Stimulated activated CD4-positive, alpha-beta T cell treated with anti-CD3 and anti-CD28 coated beads, Interleukin-1b, Interleukin-23, amount 100 ng/mL, for 24 hours (primary cell): ENCODE measurements at places on chromosomes 7 and 10.

- DNase-seq, result no peak
Observed at GRCh38 chr10:104333728-104334373, 4.4 kb downstream of the ITPRIP start.

DNA sequence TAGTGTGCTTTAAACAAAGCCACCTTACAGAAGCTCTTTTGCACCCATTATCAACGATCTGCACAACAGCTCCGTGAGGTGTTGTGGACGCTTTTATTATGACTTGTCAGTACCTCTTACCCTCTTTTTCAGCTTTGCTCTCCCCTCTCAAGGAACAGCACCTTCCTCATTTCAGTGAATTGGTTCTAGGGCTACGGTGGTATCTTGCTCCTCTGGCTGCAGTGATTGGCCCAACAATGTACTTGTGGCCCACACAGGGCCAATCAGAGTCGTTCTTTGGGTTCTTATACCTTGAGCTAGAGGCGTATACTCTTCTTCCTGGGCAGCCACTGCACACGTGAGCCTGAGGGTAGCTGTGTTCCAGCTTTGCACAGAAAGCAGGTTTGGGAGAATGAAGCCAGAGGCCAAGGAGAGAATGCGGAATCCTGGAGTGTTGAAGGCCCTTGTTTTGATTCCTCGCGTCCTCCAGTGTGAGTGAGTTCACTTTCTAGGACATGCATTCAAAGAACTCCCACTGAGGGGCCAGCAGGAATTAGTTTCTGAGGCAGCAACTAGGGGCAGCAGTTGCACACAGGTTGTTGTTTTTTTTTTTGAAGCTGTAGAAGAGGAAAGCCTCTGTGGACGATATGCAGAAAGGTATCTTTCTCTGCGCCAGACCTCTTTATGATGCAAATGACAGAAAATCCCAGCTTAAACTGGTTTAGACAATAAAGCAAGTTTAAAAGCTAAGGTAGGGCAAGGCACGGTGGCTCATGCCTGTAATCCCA, 49.8 kb upstream of the PDZD8 start:
- no peak for DNase-seq

GRCh38 chr7:28343462-28343861, 68.9 kb upstream of the CREB5 start:
- DNase-seq, result no peak

DNA sequence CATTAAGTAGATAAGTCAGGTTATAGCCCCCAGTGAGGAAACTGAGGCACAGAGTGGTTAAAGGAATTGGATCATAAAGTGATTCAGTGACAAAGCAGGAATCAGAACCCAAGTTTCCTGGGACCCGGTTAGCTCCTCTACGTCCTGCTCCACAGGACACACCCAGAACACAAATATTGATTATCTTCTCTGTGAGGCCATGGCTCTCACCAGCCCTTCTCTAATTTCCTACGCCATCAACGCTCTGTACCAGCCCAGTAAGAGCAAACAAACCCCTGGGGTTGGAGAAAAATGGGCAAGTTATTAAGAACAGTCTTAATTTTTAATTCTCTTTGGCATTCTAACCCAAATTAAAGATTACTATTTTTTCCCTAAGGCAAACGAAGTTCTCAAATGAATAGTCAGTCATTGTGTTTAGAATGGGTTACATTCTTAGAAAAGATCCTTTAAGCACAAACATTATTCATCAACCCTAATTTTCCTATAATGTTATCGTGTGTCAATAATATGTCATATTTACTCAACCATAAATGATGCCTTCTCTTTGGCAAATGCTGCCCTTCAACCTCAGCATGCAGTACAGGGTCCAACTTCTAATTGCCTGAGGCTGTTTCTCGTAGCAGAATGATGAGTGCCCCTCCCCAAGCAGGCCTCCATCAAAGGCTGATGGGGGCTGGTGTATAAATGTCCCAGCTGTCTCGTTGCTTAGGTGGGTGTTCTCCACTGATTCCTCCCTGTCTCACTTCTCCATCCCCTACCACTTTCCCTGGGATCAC, 25.4 kb upstream of the TM9SF3 start:
- DNase-seq, result no peak

- DNase-seq, result no peak
Observed at GRCh38 chr10:69130251-69130650, 6.3 kb downstream of the VPS26A start.

DNA sequence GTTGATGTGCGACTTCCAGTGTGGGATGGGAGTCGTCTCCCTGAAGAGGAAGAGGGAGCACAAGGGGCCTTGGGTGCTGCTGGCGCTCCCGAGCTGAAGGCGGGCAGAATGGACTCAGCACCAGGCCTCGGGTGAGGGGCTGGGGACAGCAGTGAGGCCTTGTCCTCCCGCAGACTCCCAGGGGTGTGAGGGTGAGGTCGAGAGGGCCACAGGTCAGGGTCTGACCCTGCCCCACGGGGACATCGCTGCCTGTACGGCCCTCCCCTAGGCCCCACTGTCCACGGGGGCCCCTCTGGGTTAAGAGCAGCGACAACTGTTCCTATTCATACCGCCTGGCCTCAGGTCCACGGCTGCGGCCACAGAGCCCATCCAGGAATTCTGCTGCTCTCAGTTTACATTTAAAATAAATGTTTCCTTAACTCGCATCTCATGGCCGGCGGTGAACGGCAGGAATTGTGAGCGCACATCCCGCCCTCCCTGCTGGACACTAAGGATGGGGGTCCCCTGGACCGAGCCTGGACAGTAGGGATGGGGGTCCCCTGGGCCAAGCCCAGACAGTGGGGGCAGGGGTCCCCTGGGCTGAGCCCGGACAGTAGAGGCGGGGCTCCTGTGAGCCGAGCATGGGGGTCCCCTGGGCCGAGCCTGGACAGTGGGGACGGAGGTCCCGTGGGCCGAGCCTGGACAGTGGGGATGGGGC, 61.7 kb downstream of the PDGFA start:
- DNase-seq, result no peak

- DNase-seq, result no peak
Observed at GRCh38 chr10:42776681-42777080, 5.9 kb upstream of the BMS1 start.

DNA sequence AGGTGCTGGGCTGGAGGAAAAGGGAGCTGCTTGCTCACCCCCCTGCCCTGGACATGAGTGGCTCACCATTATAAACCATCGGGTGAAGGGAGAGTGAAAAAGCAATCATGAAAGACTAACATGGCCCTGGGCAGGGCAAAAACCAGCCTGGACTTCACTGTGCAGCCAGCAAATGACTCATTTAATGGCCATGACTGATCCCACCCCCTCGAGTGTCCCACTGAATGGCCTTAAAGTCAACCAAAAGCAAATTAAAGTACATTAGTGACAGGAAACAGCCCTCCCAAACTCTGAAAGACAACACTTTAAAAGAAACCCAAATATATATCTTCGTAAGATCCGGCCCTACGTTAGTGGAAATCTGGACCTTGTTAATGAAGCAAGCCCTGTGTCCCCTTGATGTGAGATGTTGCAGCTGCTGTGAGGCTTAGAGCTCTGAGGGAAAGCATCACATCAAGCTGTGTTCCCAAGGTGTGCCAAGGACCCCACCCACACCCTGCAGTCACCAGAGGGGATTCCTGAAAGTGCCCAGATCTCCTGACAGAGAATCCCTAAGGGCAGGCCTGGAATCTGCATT, 31.2 kb downstream of the ADCYAP1R1 start:
- no peak for DNase-seq

- no peak for DNase-seq
Observed at GRCh38 chr7:157752832-157753291, 416.1 kb downstream of the DNAJB6 start.

DNA sequence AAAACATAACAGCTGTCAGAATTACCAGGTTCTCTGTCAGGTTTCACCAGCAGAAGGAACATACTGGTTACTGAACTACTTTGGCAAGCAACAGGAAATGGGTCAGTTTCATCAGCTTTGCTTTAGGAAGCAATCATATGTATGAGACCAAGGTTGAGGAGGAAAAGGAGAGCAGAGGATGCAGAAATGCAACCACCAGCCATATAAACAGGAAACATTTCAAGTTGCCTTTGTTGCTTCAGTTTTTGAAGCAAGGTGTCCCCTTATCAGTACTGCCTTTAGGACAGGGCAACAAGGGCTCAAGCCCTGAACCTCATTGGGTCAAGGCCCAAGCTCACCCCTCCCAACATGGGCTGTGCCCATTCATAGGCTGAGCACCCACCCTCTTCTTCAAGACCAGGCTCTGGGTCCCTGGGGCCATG, 10.2 kb downstream of the HIPK2 start:
- no peak for DNase-seq

- no peak for DNase-seq
Observed at GRCh38 chr7:16743236-16743635, 10.3 kb upstream of the TSPAN13 start.

GRCh38 chr7:99642027-99642426, 25.3 kb downstream of the ZSCAN25 start:
- DNase-seq, result no peak

- DNase-seq, result no peak
Observed at GRCh38 chr7:155746188-155746587, 66.1 kb downstream of the SHH start.

DNA sequence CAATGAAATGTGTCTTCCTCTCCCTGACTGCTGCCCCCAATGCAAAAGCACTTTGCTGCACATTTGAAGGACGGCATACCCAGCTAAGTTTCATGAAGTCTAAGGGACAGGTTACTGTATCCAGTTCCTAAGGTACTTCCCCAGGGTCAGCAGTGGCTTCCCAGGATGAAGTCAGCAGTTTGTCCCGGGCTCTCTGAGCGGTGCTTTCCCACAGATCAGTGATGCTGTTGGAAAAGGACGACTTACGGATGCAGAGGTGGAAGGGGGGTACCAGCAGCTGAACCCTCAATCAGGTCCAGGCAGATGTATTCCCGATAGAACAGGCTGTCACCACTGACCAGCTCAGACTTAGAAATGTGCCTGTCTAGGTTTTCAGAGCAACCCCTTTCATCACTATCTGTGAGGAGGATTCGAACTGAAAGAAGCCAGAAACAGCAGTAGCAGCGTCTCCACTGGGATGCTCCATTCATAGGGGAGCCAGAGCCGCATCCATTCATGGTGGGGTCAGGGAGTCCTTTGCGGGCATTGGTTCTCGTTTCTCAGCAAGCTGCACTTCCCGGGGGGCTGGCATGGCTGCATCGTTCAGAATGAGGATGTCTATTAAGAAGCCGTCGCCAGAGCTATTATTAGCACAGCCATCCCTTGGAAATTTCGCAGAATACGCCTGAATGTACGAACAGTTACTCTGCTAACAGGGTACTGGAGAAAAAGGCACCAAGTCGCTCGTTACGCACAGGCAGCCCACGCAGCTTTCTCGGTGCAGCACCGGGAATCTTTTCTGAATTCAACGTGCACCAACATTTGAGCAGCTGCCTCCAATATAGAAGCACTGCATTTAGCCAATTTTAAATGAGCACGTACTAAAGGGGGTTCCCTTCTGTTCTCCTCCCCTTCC, 303.7 kb downstream of the PRPF18 start:
- DNase-seq, result no peak

- DNase-seq, result no peak
Observed at GRCh38 chr7:81869670-81870069, 99.8 kb upstream of the HGF start.

DNA sequence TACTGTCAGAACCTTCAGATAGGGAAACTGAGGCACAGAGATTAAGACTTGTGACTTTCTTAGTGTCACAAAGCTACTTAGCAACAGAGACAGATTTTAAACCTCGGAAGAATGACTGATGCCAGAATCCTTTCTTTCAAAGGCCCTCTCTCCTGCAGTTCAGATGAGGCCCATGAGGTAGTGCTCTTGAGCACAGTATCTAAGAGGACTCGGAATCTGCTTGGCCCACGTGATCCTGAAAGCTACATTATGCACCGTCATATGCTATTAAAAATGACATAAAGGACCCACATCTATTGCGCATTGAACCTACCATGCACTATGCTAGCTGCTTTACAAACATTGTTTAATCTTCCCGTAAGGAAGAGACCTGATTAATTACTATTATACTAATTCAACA, 355.9 kb downstream of the SFMBT2 start:
- no peak for DNase-seq

- DNase-seq, result peak; percentile 26
Observed at GRCh38 chr10:32413513-32413912, 32.4 kb upstream of the CCDC7 start.

DNA sequence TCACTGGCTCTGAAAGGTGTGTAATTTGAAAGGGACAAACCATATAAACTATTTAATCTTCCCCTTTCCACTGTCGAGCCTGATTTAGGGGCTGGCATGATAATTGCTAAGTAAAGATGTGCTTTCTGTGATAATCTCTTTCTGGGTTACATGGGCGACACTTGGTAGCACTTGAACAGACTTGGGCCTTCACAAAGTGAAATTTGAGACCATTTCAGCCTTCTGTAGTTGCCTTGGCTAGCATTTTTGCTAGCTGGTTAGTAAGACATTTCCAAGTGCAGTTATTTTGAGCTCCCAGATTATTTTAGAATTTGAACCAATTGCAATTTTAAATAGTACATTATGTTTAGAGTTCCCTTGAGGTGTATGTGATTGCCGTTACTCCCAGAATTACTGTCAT, 432.7 kb upstream of the GALNT17 start:
- no peak for DNase-seq

GRCh38 chr7:49639808-49640207, 133.6 kb upstream of the VWC2 start:
- no peak for DNase-seq

DNA sequence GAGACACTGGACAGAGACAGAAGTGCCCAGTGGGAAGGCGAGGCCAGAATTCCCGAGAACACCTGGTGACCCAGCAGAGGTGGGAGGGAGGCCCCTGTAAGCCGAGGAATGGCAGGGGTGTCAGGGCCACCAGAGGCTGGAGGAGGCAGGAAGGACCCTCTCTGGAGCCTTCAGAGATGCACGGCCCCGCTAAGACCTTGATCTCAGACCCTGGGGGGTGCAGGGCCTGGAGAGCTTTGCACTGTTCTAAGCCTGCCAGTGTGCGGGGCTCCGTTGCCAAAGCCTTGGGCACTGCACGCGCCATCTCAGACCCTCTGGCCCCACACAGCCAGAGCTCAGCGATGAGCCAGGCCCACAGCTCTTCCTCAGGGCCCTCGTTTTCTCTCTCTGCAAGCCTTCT, 557.1 kb downstream of the PTPRN2 start:
- no peak for DNase-seq

DNA sequence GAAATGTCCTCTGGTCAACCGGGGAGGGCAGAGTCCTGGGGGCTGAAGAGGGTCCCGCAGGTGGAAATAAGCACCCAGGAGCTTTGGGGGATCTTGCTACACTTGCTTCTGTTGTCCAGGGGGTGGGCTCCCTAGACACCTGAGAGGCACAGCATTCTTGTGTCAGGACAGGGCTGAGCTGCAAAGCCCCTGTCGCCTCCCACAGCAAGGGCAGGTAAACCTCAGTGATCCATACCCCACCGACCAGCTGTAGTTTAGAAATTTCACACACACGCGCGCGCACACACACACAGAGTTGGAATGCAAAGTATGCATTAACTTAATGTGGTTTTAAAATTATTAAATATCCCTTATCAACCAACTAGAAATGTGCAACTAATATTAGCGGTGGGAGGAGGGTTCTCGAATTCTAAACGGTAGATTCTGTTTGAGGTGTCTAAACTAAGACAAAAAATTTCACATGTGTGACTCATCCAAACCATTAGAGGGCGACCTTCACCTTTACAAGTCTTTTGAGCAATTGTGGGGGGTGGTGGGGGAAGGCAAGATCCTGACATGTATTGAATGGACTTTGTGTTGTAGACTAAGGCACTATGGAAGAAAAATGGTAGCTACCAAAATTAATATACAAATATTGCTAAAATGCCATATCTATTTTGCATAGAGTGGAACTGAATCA, 34.3 kb upstream of the PTF1A start:
- no peak for DNase-seq
